ENCODE measurements at places on chromosomes 1 and 21.

DNA sequence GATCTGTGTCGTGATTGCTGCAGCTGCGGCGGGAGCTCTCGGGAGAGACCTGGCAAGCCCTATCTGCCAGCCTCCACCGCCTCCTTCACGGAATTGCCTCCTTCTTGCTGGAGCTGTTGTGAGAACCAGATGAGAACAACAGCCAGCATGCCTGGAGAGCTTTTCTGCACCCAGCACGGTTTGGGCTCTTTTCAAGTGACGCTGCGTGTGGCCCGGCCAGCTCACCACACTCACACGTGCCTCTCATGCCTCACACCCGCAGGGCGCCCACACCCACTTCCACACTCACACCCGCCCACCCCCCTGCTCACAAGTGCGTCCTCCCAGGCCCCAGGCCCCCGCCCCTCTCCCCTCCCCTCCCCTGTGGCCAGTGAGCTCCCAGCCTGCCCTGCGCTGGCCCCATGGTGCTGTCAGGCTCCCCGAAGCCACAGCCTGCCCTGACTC is 135.7 kb upstream of the RUNX3 start:
- peak; percentile 49 for DNase-seq

DNA sequence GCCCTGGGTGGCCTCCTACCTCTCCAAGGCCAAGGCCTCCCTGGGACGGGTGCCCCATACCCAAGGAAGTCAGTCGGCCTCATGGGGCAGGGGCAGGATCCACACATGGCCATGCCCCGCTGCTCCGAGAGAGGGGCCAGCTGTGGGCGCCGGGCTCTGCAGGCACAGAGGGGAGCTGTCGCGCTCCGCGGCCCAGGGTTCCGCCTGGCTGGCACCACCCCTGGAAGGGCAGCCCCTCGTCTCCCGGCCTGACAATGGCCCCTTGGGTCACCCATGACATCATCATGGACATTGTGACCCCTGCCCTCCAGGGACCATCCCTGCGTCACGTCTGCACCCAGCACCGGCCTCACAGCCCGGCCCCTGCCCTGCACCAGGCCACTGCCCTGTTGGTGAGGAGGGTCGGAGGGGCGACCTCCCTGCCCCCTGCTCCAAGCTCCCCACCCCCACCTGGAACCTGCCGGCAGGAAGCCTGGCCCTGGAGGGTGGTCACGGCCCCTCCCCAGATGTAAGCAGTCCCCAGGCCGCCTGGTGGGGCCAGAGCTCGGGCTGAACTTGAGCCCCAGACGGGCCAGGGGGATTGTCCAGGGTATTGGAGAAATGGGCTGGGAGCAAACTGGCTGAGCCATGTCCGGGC is 5.8 kb downstream of the TTLL10 start:
- DNase-seq, result no peak

DNA sequence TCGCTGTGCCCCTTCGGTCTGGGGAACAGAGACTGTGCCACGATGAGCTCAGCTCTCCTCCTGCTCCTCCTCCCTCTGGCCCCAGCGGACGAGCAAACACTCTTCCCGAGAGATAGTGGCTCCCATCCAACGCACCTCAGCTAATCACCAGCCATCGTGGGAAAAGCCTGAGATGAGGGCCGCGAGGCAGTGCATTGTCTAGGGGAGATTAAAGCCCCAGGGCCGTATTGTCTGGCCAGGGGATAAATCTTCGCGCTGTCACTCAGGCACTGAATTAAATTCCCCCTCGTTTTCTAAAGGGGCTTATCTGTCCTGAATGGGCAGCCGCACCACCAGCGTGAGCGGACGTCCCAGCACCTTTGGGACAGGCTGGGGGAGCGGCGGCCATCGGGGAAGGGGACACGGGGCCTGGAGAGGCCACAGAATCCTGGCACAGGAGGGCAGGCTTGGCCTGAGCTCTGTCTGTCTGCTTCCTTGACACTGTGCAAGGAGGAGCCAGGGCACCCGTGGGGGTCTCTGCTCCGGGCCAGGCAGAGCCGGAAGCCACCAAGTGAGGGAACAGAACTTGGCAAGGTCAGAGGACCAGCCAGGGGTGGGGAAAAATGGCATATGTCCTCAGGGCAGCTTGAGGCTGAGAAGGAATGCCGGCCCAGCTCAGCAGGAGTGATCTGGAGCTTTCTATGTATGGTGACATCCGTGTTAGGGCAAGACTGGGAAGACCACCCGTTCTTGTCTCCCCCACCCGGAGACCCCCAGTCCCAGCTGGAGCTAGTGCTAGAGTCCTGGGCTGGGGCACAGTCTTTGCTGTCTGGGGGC is 32.3 kb downstream of the PRDM16 start:
- no peak for DNase-seq

DNA sequence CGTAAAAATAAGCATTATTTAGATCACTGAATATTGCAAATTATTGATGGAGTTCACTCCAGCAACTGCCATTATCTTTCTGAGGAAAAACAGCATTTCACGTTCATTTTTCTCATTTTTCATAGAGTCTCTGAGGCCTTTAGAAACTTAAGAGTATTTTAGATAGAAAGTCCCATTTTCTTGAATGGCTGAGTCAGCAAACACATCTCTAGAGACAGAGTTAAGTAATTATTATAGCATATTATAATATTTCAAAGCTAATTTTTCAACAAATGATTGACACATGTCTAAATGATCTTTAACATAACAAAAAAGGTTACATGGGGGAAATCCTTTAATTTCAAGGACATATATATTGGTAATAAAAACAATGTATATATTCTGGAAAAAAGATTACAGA is 31.8 kb downstream of the RGS18 start:
- no peak for DNase-seq

DNA sequence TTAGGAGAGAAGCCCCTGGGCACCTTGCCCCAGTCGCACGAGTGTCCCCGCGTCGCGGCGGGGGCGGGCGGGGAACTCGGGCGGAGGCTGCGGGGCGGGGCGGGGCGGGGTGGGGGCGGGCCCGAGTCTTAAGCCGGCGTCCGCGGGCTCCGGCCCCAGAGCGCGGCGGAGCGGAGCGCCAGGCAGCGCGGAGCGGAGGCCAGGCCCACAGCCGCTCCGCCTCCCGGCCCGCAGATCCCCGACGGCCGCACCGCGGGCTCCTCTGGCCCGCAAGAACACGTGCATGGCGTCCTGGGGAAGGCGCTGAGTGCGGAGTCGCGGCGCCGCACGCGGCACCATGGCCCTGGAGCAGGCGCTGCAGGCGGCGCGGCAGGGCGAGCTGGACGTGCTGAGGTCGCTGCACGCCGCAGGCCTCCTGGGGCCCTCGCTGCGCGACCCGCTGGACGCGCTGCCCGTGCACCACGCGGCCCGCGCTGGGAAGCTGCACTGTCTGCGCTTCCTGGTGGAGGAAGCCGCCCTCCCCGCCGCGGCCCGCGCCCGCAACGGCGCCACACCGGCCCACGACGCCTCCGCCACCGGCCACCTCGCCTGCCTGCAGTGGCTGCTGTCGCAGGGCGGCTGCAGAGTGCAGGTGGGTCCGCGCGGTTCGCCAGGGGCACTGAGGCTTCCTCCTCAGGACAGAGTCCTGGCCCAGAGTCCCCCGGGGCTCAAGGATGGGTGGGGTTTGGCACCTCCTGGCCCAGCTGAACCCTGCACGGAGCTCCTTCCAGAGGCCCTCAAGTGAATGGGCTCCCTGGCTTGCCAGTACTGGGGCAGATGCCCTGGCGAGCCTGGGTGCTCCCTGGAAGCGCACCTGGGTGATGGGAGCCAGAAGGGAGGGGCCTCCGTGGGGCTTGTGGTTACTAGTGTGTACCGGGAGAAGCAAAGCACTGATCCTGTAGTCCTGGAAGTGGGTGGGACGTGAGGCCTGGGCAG is at the start of gene ESPN:
Gene ESPN, plus strand, starts transcription at position 158 of the 975 bp plus-strand sequence. Its CDS starts 180 bp downstream, at position 338.
- no peak for DNase-seq

DNA sequence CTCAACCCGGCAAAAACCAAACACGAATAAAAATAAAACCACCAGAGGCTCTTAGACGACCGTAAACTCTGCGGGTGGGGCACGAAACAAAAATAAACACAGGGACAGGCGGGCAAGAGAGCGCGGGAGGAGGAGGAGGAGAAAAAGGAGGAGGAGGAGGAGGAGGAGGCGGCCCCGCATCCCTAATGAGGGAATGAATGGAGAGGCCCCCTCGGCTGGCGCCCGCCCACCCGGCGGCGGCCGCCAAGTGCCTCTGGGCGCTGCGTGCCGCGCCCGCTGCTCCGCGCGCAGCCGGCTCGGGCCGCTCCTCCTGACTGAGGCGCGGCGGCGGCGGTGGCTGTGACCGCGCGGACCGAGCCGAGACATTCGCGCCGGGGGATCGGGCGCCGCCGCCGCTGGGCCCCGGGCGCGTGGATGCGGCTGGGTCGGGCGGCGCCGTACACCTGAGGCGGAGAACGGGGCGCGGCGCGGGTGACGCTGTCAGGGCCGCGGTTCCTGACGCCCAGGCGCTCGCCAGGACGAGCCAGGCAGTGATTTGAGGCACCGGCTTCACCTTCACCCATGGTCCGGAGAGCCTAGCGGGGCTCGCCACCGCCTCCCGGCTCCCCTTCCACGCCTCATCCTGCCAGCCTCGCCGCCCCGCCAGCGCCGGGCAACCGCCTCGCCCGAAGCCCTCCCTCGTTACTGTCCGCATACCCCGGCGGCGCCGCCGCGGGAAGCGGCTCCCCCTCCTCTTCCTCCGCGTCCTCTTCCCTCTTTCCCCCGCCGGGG is at the start of gene MARK1:
Gene MARK1, plus strand, starts transcription at position 229 of the 771 bp plus-strand sequence. CDS start 687 bp downstream, outside the sequence.
- DNase-seq, result no peak

GRCh38 chr1:192238421-192238820 is 78.4 kb upstream of the RGS21 start:
- DNase-seq, result no peak

DNA sequence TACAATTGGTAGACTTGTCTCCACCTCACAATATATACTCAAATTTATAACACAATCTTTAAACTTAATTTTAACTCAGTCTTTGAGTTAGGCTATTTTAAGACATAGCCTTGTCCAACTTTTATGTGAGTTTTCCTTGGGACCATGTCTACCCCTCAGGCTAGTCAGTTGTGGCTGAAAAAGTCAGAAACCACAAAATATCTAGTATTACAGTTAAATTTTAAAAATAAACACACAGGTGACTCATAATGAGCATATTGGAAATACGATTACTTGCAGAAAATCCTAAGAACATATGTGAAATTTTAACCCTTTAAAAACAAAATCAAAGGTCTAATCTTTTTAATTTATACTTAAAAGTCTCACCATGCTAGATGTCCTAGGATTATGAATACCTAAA is 4.8 kb upstream of the ASB17 start:
- DNase-seq, result no peak

DNA sequence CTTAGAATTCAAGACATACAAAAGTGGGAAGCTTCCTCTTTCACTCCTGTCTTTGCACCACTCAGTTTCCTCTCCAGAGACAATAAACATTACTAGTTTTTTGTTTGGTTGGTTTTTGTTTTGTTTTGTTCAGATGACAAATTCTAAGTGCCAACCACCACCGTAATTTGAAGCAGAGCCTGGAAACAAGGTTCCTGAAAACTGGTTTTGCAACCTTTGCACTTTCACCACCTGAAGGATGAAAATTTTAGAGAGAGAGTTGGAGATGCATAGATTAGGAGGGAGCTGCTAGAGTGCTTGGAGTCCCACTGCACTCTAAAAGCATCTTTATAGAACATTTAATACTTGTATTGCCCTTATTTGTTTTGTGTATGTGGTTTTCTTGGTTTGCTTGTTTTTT is 20.2 kb upstream of the MGST3 start:
- DNase-seq, result no peak

DNA sequence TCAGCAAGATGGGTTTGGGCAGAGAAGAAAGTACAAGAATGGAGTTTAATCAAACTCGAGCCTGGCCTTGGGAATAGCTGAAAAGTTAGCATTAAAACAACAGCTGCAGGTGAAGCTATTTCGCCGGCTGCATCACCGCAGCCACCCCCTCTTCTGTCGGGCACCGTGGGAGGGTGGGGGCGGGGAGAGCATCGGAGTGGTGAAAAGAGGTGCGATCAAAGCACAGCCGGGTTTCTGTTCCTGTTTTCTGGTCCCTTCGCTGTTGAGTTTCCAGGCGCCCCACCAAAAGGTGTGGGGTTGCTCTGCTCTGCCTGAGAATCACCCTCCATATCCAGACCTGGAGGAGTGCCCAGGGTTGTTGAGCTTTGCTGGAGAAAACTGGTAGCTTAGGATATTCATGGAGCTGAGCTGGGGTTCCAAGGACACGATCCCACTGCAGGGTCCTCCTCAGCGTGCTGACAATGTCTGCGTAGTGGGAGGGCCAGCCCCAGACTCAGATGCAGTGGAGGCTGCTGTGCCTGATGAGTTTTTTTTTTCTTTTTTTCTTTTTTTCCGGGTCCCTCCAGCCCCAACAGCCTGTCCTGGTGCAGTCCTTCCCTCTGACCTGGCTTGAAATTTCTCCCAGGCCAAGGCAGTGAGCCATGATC is 127.5 kb upstream of the C1orf174 start:
- no peak for DNase-seq

All from stimulated activated CD8-positive, alpha-beta memory T cell treated with anti-CD3 and anti-CD28 coated beads, Interleukin-7, amount 100 ng/mL, for 1 hour (primary cell).